ENCODE measurements at places on chromosomes 2 and 18. TPM values are rescaled to one million over a fixed set of nuclear protein-coding genes. Genes with fewer than 3 reads are reported as not detected.

GALNT3 gene
- 0.11 TPM for total RNA-seq

FNDC4 gene
- 2.2 TPM for total RNA-seq

SALL3 gene
- 2.5 TPM for total RNA-seq

MALL gene
- 27.4 TPM for total RNA-seq

CREG2 gene
- not detected for total RNA-seq

PNPT1 gene
- total RNA-seq, result 11.9 TPM
